ENCODE measurements at places on chromosomes 5 and 9. TPM values are rescaled to one million over a fixed set of nuclear protein-coding genes. Genes with fewer than 3 reads are reported as not detected.
A peak's percentile ranks its signal among the peaks of the same experiment; 100 is the strongest.

GRCh38 chr5:9497347-9497746, 48.5 kb downstream of the SEMA5A start:
- no peak for DNase-seq

GRCh38 chr5:130747556-130747955, 417.5 kb downstream of the HINT1 start:
- no peak for DNase-seq

DNA sequence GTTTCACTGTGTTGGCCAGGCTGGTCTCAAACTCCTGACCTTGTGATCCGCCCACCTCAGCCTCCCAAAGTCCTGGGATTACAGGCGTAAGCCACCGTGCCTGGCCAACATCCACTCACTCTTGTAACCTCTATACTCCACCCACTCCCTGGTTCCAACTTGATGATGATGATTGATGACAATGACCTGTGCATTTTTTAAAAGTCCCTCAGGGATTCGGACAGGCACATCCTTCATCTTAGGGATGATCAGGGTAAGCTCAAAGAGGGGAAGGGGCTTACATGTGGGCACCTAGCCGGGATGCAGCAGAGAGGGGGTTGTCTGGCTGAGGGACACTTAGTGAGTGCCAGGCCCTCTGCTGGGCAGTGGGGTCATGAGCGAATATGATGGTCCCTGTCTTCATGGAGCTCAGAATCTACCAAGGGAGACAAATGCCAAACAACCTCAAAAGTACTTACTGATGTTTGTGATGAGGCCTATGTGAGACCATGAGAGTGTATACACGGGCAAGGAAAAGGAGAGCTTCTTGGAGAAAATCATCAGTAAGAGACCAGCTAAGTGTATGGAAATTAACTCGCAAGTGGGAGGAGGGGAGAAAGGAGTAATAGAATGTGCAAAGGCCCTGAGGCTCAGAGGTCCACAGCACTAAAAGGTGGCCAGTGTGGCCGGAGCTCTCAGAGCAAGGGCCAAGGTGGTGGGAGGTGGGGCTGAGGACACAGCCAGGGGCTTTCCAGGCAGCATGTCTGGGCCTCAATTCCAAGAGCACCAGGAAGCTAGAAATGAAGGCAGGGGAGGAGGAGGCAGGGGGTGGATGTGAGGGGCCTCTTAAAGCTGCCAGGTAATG, 27.4 kb downstream of the LHX2 start:
- DNase-seq: no peak

DNA sequence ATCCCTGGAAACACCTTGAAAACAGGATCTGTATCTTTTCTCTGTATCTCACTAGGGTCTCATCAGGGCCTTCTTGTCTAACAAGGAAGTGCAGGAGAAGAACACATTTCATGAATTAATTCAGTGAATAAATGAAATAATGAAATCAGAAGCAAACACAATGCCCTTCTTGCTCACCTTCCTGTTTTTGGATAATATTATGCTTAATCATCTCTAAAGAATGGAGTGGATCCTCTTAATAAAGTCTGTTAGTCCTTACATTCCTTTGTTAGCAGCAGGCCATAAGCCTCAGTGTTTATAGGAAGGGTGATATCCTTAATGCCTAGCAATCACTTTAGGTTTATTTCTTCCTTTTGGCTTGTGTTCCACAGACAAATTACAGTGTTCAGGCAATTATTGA, 837.1 kb upstream of the SEMA6A start:
- DNase-seq: no peak

DNA sequence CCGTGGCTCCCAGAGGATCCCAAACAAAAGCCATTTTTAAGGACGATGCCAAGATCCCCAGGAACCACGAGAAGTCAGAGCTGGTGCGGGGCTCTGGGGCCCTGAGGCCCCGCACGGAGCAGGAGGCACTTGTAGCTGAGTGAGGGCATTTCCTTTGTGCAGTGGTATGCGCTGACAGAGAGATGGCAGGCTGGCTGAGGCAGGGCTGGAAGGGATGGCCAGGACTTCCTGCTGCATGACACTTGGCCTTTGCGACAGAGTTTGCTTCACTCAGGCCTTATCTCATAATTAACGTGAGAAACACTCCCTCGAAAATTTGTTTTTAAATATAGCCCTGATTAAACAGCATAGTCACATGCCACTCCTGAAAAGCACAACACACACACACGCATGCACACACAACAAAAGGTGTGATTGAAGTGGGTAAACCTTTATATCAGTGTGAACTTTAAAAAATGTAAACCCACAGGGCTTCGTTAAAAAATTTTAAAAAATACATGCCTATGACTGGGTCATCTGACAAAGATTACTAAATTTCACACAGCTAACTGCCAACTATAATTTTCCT, 536.6 kb downstream of the PDE4D start:
- DNase-seq: no peak

Gene IL13
- not detected for total RNA-seq

Gene OXCT1
- total RNA-seq: 29.0 TPM

GRCh38 chr9:111992523-111992922, 95.9 kb downstream of the UGCG start:
- peak; percentile 63 for DNase-seq

- DNase-seq: no peak
Observed at GRCh38 chr9:107951511-107951910, 461.9 kb upstream of the KLF4 start.

Gene ACER2
- 2.4 TPM for total RNA-seq

GRCh38 chr5:103445426-103446035, 117.1 kb downstream of the NUDT12 start:
- DNase-seq: no peak

DNA sequence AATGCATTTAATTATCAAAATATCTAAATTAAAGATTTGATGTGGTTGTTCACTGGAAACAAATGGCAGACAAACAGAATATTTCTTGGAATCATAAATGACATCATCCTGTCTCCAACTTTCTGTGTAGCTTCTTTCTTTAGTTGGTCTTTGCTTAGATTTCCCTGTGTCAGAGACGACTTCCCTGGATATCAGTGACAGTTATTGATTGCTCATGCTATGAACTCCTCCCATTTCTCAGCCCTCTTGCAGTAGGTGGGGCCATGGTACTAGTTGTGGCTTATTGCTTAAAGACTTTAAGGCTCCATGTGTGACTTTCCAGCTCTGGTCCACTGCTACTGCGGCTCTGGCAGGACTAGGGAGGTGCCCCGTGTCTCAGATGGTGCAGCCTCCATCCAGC, 592.6 kb downstream of the MTRR start:
- DNase-seq: no peak

- peak; percentile 3 for DNase-seq
Observed at GRCh38 chr9:81002242-81002641, 687.1 kb downstream of the TLE1 start.

Data from A172 (cell line).